ENCODE measurements at places on chromosomes 5 and 9.

DNA sequence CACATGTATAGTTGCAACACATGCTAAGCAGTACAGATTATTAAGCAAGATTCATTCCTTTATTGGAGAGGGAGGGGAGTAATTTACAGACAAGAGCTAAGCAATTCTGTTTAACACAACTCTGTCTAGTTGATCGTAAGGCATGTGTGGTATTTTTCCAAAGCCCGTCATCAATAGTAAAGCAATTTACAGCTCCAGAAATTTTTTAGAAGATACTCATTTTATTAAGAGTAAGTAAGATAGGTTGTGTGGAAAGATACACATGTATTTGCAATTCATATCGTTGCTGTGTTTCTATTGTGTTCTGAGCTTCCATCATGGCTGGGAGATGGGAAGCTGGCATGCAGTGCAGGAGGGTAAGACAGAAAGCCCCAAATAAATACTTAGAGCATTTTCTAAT is 289.2 kb upstream of the TMEM161B start:
- DNase-seq = no peak

DNA sequence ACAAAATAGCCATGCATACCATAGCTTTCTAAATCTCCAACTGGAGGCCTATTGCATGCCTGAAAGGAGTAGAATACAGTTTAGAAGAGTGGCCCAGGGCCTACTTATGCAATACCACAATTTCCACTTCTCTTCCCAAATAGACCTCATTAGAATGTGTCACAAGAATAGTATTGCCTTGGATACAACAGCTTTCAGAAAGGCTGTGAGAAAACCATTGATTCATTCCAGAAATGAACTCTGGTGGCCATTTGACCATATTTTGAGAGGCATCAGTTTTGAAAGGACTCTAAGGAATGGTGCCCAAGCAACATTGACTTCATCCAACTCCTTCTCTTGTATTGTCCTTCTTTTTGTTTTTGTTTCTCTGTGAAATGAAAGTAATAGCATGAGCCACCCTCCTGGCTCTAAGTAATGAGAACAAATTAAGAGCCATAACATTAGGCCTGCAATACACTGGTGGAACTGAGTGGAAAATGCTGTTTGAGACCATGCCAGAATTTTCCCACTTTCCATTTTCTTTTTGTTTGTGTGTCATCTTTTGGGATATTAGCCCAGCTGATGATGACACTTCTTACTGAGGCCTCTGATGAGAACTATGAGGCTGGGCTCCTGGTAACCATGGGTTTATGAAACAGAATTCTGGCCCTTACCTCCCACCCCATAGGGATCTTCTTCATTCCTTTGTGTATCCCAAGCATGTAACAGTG is 90.2 kb downstream of the TMEM174 start:
- DNase-seq = no peak

- DNase-seq = no peak
Measured at GRCh38 chr5:180166176-180166575, 42.8 kb downstream of the RASGEF1C start.

DNA sequence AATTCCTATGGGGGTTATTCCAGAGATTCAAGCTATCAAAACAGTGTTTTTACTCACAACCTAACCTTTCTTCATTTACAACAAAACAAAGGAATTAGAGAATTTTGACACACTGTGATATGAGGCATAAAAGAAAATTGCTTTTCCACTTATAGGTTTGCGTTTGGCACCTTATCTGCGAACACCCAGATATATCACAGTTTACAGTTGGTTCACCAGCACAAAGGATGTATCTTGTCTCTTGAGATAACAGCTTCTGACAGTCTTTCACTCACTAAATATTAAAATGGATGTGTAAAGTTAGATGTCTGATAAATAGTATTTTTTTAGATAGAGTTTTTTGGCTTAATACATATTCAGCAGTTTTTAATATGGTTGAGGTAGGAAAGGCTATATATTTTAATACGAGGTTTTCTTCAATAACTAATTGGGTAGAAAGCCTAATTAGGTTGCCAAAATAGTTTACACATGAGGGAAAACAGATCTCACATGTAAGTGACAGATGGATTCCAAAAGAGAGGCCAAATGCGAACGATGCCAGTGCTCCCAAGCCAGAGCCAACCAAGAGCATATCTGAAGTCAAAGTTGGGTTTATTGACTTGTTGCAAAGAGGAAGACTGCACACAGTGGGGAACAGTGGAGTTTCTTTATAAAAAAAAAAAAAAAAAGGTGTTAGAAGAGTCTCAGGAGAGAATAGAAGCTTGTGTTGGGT is 1495.2 kb downstream of the MAT2B start:
- DNase-seq = no peak

- no peak for DNase-seq
Measured at GRCh38 chr5:90844931-90845330, 286.3 kb downstream of the ADGRV1 start.

GRCh38 chr9:137333016-137333671 is 31.1 kb upstream of the NRARP start:
- no peak for DNase-seq

- no peak for DNase-seq
Measured at GRCh38 chr9:83209188-83209731, 146.3 kb upstream of the RASEF start.

- DNase-seq = no peak
Measured at GRCh38 chr5:119074419-119074818, 3.5 kb downstream of the DMXL1 start.

- no peak for DNase-seq
Measured at GRCh38 chr5:62783374-62784057, 204.9 kb downstream of the LRRC70 start.

GRCh38 chr9:86034863-86035734 is 64.3 kb downstream of the GOLM1 start:
- DNase-seq = no peak

- no peak for DNase-seq
Measured at GRCh38 chr5:100311806-100312205, 223.4 kb upstream of the FAM174A start.

DNA sequence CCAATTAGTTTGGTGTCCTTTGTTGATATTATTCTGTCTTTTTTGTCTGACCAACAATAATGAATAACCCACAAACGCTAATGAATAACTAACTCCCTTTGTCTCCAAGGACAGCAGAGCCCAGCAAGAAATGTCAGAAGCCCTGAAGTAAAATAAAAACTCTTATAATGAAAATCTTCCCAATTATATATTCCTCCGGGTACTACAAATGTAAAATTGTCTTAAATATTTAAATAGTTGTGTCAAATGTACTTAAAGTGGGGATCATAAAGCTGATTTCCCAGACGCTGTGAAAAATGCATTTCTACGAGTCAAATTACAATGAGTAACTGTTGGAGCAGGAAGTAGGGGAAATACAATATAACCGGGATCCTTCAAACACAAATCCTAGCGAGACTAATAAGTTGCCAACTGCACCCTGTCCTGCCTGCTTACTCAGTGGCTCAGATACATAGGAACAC is 22.3 kb downstream of the GLIS3 start:
- DNase-seq = no peak

- no peak for DNase-seq
Measured at GRCh38 chr5:131384616-131385214, 120.9 kb downstream of the CDC42SE2 start.

- no peak for DNase-seq
Measured at GRCh38 chr9:132066057-132066456, 13.6 kb downstream of the MED27 start.

- no peak for DNase-seq
Measured at GRCh38 chr9:115957585-115957984, 196.0 kb upstream of the PAPPA start.

GRCh38 chr9:70080481-70081119 is 37.0 kb downstream of the MAMDC2 start:
- no peak for DNase-seq

- no peak for DNase-seq
Measured at GRCh38 chr5:1508659-1509290, 15.0 kb downstream of the LPCAT1 start.

GRCh38 chr5:172129256-172129910 is 58.6 kb downstream of the STK10 start:
- DNase-seq = no peak

DNA sequence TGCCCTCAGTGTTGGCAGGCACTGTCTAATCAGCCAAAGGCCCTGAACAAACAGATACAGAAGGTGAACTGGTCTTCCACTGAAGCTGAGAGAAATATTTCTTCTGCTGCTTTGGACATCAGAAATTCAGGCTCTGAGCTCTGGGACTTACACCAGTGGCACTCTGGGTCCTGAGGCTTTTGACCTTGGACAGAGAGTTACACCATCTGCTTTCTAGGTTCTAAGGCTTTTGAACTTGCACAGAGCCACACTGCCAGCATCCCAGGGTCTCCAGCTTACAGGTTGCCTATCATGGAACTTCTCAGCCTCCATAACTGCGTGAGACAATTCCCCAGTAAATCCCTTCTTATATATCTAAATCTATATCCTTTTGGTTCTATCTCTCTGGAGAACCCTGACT is 326.7 kb downstream of the MLLT3 start:
- no peak for DNase-seq

- DNase-seq = no peak
Measured at GRCh38 chr9:10562581-10563343, 50.0 kb downstream of the PTPRD start.

DNA sequence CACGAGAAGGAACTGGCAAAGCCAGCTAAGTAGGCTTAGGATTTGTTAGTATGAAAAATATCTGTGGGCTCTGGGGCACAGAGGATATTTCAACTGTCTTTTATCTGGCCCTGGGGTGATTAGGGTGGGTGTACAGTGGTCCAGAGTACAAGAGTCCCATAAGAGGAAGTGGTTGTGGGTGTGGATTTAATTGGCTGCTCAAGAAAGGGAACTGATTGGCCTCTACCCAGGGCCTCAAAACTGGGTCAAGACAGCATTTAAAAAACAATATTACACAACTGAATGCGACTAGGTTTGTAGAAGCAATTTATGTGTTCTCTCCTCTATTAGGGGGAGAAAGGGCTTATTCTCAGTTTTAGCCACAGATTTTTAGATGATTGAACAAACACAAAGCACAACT is 1353.4 kb upstream of the WWC1 start:
- DNase-seq = no peak

DNA sequence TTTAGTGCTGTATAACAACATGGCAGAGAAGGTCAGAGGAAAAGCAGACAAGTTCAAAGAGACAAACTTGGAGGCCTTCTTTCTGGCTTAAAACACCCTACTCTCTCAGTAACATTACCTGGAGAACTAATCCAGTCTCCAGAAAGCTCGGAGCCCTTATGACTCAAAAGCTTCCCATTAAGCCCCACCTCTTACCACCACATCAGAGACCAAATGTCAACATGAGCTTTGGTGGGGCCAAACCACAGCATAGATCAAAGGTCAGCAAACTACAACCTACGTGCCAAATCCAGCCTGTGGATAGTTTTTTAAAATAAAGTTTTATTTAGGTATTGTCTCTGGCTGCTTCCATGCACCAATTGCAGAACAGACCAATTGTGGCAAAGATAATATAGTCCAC is 589.9 kb downstream of the DNAH5 start:
- no peak for DNase-seq

- no peak for DNase-seq
Measured at GRCh38 chr5:16727755-16728325, 111.0 kb upstream of the RETREG1 start.

DNA sequence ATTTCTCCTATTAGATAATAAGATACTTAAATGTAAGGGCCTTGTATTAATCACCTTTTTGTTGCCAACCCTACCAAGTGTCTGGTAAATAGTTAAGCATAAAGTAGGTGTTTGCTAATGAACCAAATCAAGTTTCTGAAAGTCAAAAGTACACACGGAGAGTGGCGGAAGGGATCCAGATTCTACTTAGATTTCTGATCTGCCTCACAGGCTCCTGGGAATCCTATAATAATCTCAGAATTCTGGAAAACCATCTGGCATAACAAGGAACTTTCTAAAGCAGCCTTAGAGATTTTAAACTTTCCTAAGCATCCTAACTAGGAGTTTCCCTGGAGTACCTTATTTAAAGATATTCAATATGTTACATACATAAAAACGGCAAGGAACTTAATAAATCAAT is 363.2 kb upstream of the SMC2 start:
- no peak for DNase-seq

GRCh38 chr5:118033686-118034338 is 954.5 kb downstream of the DTWD2 start:
- DNase-seq = no peak

GRCh38 chr9:72858089-72858912 is 94.6 kb downstream of the ALDH1A1 start:
- DNase-seq = no peak

DNA sequence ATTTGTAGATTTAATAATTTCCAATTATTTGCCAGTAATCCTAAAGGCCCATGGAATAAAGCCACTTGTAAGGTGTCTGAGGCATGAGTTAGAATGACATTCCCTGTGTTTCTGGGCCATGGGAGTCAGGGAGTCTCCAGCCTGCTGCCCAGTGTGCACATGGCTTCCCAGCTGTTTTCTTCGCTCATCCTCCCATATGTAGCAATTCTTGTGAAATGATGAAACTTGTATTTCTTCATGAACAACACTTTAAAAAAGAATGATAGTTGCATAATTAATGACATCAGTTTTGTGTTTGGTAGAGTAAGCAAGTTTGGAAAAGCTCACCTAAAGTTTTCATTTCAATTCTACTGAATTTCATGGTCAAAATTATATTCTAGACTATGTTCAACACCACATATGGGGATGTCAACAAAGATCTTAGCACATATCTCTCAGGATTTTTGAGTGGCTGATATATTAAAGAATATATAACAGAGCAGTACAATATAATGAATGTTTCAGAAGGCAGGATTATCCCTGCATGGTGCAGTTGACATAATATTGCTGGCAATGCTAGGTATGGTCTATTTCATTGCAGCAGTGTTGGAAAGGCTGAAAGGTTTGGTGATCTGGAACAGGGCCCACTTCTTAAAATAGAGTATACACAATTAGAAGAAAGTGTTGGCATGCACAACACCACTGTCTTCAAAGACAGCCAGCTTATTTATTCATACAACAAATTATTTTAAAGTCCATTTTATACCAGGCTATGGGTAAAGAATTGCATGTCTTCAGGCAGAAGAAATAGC is 44.7 kb downstream of the GRIN3A start:
- no peak for DNase-seq

- no peak for DNase-seq
Measured at GRCh38 chr9:80503671-80504281, 932.0 kb downstream of the TLE4 start.

- no peak for DNase-seq
Measured at GRCh38 chr5:178396796-178397720, 164.5 kb upstream of the PHYKPL start.

DNA sequence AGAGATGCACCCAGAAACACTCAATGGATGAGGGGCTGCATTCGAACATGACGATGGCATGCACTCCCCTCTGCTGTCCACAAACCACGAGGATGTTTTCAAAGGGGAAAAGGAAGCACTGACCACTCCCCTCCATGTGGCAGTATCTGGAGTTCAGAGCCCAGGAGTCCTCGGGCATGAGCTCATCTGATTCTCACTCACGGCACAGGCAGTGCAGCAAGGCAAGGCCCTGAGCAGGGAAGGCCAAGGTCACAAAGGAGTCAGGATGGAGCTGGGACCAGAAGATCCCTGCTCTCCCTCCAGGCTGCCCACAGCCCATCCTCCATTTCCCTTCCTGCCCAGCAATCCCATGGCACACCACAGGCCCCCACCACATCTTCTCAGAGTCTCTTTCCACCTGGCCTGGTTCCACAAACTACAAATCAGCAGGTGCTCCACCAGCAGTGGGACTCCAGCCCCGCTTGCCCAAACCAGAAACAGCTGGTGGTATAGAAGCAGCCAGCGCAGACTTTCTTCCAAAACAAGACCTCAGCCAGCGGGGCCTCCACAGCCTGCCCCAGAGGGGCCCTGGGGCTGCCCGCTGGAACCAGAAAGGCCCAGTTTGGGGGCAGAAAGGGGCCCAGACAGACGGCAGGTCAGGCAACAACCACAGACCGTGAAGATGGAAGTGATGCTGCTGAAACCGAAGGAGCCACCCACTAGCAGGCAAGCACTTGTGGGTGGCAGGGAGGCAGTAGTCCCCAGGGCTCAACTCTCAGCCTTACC is 12.2 kb downstream of the TNIP1 start:
- DNase-seq = no peak

All from ecto neural progenitor cell (in vitro differentiated cells).